IPS-NIHi11 (cell line): ENCODE measurements at places on chromosomes 3 and 15.

GRCh38 chr15:29687939-29688505, 134.2 kb downstream of the TJP1 start:
- DNase-seq = no peak

- DNase-seq = no peak
Observed at GRCh38 chr15:78193731-78194567, 40.4 kb downstream of the ACSBG1 start.

- no peak for DNase-seq
Observed at GRCh38 chr3:16841904-16842271, 42.9 kb upstream of the PLCL2 start.

DNA sequence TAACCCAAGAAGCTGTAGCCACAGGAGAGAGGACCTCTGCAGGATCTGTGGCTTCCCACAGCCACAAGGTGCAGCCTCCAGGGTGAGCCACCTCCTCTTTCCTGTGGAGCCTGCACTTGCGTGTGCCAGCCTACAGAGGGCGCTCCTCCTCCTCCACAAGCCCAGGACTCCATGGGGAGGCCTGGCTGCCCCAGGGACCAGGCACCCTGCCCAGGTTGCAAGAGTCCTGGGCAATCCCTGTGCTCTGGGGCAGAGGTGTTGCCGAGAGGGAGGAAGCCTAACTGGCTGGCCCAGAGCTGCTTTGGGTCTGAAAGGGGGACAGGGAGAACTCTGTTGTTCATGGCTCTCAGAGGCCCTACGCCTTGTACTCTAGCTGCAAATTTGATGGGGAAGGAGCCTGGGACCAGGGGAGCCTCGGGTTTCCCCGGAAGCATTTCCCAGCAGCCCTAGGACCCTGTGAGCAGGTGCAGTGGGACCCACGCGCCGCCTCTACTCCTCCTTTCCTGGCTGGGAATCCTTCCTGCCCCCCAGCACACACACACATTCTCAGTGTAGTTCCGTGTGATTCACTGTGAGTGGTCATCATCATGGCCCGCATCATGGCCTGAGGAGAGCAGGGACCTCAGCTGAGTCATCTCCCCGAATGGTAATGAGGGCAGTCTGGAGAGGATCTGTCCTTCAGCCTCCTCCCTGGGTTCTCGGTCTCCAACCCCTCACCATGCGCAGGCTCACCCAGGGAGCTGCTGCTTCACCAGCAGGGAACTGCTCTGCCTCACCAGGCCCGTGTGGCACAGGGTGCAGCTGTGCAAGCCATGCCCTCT, 24.3 kb downstream of the TBC1D21 start:
- peak; percentile 96 for DNase-seq
